ENCODE measurements at places on chromosomes 2 and 18.

DNA sequence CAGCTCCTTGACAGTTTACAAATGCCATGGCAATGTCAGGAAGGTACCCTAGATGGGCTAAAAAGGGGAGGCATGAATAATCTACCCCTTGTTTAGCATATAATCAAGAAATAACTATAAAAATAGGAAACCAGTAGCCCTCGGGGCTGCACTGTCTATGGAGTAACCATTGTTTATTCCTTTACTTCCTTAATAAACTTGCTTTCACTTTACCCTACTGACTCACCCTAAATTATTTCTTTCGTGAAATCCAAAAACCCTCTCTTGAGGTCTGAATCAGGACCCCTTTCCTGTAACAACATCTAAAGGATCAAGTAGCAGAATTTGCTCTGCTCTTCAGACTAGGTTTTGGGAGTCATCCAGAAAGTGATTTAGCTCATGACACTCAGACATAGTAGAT is 43.7 kb downstream of the CD8B2 start:
- DNase-seq: no peak

GRCh38 chr2:120400551-120400950 is 54.6 kb downstream of the INHBB start:
- DNase-seq: no peak

GRCh38 chr2:222136106-222136630 is 162.6 kb downstream of the PAX3 start:
- no peak for DNase-seq

GRCh38 chr2:85009019-85009618 is 38.2 kb downstream of the KCMF1 start:
- no peak for DNase-seq

DNA sequence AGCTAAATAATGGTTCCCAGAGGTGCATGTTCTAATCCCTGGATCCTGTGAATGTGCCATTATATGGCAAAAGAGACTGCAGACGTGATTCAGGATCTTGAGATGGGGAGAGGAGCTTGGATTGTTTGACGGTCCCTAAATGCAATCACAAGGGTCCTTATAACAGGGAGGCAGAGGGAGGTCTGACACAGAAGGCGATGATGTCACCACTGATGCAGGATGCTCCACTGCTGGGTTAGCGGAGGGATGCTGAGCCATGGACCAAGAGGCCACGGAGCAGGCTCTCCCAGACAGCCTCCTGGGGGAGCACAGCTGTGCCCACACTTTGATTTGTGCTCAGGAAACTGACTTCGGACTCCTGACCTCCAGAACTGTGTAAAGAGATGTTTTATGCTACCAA is 156.2 kb downstream of the UXS1 start:
- no peak for DNase-seq

GRCh38 chr2:191857259-191857805 is 10.4 kb upstream of the CAVIN2 start:
- no peak for DNase-seq

DNA sequence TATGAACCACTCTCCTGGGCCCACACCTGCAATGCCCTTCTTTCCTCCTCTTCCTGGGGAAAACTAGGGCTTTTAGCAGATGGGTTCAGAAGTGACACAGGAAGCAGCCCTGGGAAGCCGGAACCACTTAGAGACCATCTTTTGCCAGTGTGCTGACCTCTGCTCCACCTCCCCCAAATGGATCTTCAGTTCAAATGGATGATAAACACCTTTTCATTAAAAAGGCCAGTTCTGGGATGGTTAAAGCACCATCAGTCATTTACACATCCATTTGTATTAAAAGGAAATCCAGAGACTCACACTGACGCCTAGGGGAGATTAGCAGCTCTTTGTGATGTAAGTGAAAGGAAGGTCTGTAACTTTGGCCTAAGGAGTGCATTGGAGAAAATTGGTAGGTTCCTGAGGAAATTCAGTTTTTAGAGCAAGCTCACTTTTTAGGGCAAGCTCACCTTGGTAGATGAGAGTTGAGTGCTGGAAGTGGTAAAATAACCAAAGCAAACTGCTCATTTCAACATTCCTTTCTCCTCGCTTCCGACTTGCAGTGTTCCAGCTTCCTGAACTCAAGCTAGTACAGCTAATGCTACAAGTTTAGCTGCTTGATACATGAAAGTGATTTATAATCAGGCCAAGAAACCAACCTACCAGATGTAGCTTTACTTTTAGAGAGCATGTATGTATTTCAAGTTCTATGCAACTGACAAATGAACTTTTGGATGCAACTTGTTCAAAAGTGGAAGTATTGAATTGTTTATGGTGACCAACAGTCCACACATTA is 47.7 kb downstream of the ACTR2 start:
- no peak for DNase-seq

GRCh38 chr2:45884126-45884525 is 232.7 kb downstream of the PRKCE start:
- DNase-seq: no peak

DNA sequence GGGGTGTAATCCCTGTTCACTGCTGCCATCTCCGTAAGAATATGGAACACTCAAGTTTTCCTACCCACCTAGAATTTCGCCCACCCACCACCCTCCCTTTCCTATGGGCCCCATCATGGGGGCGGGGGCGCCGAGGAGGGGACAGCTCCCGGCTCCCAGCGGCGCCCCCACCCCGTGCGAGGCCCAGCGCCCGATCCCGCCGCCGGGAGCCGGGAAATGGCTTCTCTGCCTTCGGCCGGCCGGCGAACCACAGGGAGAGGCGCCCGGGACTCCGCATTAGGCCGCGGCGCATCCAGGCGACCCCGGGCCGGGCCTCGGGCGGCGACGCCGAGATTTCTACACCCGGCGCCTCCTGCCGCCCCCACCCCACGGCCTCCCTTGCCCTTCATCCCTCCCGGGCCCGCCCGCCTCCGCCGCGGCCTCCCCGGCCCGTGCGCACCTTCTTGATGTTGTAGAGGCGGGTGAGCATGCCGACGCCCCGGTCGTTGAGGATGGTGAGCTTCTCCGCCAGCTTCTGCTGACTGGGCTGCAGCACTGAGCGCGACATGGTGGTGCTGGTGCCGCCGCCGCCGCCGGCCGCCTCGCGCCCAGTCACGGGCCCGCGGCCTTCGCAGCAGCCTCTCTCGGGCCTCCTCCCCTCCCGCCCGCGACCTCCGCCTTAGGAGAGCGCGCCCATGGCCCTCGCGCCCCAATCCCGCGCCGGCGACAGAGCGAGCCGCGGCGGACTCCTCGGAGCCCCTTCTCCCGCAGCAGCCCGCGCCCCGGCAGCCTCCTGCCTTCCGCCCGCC is 510 bp downstream of the NCKAP1 start:
- DNase-seq: no peak

DNA sequence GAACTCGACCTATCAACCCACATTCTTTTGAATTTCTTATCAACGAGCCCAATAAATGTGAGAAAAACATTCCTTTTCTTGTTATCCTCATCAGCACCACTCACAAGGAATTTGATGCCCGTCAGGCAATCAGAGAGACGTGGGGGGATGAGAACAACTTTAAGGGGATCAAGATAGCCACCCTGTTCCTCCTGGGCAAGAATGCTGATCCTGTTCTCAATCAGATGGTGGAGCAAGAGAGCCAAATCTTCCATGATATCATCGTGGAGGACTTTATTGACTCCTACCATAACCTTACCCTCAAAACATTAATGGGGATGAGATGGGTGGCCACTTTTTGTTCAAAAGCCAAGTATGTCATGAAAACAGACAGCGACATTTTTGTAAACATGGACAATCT is 378.2 kb downstream of the STK39 start:
- no peak for DNase-seq

GRCh38 chr2:217913436-217913835 is 89.4 kb downstream of the TNS1 start:
- DNase-seq: no peak

DNA sequence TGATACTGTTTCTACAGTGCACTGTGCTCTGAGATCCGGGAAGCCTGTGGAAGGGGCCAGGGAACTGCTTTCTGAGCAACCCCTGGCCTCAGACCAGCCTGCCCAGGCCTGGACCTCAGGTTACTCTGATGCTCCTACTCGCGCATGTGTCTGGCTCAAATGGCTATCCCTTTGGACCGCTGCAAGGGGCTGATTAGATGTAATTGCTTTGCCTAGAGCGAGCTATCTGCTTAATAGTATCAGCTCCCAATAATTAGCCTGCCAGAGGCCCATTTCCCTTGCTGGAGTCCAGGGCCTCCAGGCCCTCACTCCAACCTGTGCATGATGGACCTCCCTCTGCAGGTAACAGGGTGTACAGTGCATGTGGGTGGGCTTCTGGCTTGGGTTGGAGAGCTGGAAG is 7.2 kb upstream of the KCNK3 start:
- DNase-seq: no peak

GRCh38 chr2:159639071-159639470 is 22.7 kb upstream of the BAZ2B start:
- no peak for DNase-seq

DNA sequence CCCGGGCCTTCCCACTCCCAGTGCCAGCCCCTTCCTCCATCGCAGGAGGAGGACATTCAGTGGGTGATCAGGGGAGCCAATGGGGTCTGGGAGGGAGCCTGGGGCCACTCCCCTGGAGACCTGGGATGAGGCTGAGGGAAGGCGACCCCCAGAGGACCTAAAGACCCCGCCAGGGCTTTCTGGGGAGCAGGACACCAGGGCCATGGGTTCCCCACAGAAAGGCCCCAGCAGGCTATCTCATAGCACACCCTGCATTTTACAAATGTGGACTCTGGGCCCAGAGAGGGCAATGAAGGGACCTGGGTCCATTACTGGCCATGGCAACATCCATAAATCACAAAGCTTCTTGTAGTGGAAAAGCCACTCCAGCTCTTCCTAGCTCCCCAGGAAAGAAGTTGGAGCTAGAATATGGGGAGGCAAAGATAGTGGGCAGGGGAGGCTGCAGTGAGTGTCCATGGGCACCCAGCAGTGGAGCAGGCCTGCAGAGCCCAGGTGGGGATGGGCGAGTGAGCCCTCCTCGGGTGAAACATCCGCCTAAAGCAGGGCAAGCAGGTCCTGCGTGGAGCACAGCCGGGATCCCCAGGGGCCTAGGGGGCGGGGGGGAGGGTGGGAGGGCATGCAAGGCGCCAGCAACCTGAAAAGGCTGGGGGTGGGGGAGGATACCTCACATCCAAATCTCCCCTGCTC is 13.8 kb downstream of the CYP26B1 start:
- DNase-seq: no peak

GRCh38 chr2:175855794-175856453 is 146.1 kb downstream of the LNPK start:
- peak; percentile 55 for DNase-seq

DNA sequence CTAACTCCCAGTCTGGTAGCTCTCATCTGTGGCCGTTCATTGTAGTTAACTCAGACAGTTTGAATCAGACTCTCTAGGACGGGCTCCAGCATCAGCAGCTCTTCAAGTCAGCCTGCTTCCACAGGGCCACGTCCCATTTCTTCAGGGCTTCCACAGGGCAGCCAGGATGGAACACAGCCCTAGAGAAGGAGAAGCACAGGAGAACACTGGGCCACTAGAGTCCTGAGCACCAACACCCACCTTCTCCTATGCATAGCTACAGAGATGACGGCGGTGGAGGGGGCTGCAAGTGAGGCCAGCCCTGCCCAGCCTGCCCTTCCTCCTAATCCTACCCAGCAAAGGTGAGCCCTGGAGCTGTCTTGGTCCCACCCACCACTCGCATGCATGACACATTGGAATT is 10.2 kb upstream of the TEX261 start:
- DNase-seq: no peak

- DNase-seq: peak; percentile 98
Measured at GRCh38 chr18:40851014-40851429, 1104.0 kb upstream of the PIK3C3 start.

DNA sequence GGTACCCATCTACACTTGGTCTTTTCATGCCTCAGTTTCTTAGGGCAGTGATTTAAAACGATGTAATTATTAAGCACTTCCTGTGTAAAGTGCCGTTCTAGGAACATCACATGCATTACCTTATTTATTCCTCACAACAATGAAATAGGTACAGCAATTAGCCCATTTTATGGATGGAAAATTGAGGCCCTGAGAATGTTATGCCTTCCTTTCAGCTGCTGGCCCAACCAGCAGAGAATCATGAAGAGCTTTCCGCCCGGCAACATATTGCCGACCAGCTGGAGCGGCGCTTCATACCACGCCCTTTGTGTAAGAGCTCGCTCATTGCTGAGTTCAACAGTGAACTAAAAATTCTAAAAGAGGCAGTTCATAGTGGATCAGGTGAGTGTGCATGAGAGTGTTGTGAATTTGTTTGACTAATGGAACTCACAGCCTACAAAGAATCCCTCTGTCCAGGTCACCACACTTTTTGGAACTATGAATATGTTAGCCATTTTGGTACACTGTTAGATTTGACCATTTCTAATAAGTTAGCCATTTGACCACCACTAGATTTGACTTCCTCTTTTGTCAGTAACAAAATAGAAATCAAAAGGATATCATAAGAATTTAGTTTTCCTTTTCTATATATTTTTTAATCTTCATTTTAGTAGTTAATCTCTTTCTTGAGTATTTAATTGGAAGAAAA is 25.6 kb upstream of the RPE start:
- no peak for DNase-seq

DNA sequence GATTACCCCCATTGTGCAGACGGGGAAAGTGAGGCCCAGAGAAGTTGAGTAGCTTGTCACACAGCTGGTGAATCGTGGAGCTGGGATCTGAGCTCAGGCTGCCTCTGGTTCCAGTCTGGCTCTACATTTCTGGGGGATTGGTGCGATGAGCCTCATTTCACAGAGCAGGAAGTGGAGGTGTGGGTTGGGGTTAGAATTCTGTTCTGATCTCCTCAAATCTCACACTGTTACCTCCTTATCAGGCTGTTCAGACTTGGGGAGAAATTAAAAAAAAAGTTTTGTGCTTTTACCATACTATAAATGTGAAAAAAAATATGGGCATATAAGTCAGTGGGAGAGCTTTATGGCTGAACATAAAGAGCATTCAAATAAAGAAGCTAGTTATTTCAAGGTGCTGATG is 21.6 kb downstream of the SH3RF3 start:
- DNase-seq: no peak

- DNase-seq: no peak
Measured at GRCh38 chr2:71330585-71331330, 824 bp upstream of the ZNF638 start.
